Tibial nerve (tissue), 4 donors: ENCODE measurements at places on chromosomes 5 and 9. TPM values are rescaled to one million over a fixed set of nuclear protein-coding genes. Genes with fewer than 3 reads are reported as not detected.

The VLDLR gene
- total RNA-seq, result 14.0 TPM

The NEUROG1 gene
- not detected for total RNA-seq

The KIAA1958 gene
- 5.1 TPM for total RNA-seq

The DMRT3 gene
- total RNA-seq, result 0.22 TPM

The NIPAL4 gene
- total RNA-seq, result not detected
